Kidney epithelial cell (primary cell): ENCODE measurements at places on chromosomes 6 and 20.

GRCh38 chr6:20211037-20211940, 980 bp downstream of the MBOAT1 start:
- no peak for DNase-seq

DNA sequence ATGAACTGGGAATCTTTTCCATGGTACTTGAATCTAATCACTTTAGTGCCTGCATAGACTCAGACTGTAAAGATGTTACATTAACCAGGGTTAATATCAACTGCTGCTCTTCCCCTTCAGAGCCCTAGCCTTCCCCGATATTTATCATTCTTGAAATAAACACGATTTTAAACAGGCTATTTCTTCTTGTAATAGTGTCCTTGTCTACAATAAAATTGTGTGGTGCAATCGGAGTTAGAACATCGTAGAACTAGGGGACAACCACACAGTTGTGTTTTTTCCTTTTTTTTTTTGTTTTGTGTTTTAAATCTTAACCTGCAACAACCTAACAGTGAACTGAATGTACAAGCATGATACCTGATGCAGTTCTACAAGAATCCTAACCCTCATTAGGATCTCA, 4.5 kb downstream of the GJA1 start:
- no peak for DNase-seq

DNA sequence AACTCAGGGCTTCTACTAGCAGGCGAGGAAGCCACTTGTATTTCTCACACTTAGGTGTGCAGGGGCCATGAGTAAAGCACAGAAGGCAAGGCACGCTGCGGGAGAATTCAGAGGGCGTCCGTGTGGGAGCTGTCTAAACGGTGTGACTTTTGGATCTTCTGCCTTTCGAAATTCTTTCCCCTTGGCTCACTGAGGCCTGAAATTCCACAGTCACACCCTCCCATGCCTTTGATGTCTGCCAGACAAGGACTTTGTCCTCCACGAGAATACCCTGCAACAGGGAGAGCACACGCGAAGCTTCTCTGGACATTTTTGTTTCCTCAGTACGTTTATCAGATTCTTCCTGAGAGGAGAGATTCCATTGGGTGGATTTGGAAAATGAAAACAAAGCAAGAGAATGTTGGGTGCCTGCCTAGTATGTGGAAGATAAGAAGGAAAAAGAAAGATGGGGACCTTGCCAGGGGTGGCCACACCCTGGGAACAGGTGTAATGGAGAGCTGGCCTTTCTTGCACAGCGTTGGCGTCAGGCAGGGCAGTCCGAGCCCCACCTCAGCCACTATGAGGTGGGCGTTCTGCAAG, 235.7 kb downstream of the MYLK4 start:
- peak; percentile 5 for DNase-seq

- DNase-seq, result no peak
These were observed 27.0 kb downstream of the OSBPL2 start for GRCh38 chr20:62265365-62265764.

DNA sequence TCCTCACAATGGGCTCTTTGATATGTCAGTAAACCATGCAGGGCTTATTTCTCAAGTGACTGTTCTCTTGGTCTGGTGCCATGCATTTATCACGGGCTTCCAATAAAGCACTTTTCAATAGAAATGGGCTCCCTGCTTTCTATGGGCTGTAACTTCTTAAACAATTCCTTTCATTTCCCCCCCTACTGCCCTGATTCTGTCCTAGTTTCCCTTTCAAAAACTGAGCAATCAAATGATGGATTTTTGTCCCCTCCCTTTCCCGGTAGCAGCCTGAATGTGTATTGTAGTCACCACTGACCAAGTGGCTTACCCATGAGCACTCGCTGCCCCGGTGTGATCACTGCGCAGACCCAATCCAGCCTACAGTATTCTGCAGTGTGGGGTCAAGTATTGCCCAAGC, 13.9 kb downstream of the RPS10 start:
- no peak for DNase-seq

DNA sequence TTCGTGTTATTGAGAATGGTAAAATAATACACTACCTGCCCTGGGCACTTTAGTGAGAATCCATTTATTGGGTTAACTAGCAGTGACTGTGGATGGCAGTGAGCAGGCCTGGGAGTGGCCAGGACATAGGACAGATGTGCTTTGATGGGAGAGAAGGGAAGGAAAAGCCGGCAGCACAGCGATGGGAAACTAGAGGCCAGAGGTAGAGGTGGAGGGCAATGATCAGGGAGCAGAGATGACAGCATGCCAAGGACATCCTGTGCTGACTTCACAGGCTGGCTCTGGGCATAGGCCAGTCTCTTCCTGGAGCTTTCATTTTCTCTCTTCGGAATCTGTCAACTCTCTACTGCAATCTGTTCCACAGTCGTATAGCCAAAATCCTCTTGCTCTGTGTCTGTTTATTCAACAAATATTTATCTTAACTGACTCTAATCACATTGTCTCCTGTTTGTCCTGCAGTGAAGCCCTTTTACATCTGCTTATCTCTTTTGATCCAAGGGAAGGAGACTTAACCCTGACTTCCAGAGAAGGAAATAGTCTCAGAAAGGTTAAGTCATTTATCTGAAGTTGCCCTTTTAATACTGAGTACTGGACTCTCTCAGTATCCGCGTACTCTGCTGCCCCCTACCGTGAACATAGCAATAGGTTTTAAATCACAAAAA, 18.4 kb upstream of the MMP24 start:
- peak; percentile 56 for DNase-seq

GRCh38 chr6:48859562-48860123, 603.4 kb downstream of the MMUT start:
- DNase-seq, result no peak

GRCh38 chr20:37337208-37337991, 8.5 kb upstream of the SRC start:
- no peak for DNase-seq

GRCh38 chr6:138410048-138410735, 6.2 kb downstream of the HEBP2 start:
- DNase-seq, result no peak

DNA sequence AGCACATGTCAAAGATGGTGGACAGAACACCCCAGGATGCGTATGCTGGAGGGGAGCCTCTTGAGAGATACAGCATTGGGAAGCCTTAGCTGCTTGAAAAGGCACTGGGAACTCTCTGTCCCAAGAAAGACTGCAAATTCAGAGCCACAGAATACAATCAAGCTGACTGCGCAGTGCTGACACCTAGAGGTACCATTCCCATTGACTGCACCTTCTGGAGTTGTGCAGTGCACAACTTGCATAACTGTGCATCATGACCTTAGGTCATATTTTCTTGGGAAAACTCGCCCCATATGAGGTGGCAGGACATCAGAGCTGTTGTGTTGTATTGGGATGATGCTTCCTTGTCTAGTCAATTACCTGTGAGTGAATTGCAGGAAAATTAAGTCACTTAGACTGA, 646.5 kb upstream of the NOX3 start:
- no peak for DNase-seq

GRCh38 chr6:165091121-165091785, 218.2 kb downstream of the C6orf118 start:
- DNase-seq, result no peak

DNA sequence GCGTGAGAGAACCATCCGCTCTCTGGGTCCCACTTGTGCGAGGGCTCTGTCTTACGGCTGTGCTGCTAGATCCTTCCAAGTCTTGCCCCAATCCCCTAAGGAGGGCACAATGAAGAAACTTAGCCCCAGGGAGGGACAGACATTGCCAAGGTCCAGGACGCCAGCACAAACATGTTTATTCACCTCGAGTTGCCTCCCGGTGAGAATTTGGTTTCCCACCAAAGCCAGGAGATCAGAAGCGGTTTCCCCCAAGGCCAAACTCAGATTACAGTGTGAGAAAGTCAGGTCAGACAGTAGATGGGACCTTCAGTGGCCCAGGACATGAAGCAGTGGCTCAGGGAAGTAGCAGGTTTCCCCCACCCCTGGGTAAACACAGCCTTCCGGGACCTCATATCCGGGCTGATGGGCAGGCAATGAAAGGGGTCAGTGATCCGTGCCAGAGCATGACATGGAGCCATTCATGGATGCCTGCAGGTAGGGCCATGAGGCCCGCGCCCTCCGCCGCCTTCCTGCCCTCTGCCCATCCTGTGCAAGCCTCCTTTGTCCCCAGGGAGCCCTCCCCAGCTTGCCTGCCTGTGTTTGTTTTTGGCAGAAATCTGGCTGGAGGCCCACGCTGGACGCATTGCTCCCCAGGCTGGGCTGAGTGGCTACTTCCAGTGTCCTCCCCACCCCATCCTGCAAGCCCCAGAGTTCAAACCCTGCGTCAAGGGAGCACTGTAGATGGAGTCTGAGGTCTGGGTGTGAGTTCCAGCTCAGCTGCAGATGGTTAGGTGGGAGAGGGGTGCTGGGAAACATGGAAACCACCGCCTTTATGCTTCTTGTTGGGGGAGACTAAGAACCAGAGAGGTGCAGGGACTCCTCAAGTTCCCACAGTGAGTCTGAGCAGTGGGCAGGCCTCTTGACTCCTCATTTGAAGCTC, 2.0 kb downstream of the BPIFB2 start:
- DNase-seq, result no peak

DNA sequence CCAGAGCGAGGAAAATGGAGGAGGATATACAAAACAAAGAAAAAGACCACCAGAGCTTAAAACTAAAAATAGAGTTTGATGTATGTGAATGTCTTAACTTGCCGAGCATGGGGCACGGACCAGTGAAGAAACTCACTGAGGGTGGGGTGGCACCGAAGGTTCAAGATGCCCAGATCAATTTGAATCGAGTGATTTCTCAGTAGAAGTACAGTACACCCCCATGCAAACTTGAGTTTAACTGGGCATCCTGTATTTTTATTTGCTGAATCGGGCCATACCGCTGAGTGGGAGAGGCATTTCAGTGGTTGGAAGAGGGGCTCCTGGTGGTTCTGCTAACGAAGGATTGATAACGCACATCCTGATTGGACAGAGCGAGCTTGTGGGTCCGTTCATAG, 81.7 kb downstream of the ANKRD60 start:
- DNase-seq, result no peak

DNA sequence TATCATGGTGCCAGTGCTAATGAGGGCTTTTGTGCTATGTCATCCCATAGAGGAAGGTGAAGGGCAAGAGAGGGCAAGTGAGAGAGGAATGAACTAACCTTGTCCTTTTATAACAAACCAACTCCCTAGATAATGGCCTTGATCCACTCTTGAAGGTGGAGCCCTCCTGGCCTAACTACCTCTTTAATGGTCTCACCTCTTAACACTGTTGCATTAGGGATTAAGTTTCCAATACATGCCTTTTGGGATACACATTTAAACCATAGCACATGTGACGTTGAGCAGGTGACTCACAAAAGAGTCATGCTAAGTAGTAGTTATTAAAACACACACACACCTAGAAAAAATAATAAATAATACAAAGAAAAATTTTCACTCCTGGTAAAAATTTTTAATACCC, 36.9 kb downstream of the CCN2 start:
- no peak for DNase-seq

- no peak for DNase-seq
These were observed 2.8 kb upstream of the MC3R start for GRCh38 chr20:56245761-56246160.

DNA sequence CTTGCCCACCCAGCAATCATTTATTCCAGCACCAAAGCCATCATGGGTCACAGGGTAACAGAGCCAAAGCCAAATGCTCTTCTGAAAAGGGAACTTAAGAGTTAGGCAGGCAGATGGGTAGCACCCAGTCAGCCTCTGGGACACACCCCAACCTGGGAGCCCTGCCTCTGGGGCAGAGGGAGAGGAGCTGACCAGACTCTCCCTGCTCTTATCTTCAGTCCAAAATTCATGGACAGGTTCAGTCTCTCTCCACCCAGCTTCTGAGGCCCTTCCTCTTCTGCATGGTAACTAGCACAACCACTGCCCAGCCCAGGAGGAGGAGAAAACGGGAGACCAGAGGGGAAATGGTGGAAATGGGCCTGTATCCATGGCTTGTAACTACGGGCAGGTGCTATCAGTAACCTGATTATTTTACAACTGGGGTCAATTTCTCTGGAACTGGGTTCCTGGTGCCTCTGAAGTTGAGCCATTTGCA, 105.4 kb downstream of the NOL4L start:
- DNase-seq, result no peak

- DNase-seq, result no peak
These were observed 1.9 kb downstream of the KATNA1 start for GRCh38 chr6:149646599-149646998.

GRCh38 chr6:85460921-85461797, 11.3 kb downstream of the NT5E start:
- no peak for DNase-seq

DNA sequence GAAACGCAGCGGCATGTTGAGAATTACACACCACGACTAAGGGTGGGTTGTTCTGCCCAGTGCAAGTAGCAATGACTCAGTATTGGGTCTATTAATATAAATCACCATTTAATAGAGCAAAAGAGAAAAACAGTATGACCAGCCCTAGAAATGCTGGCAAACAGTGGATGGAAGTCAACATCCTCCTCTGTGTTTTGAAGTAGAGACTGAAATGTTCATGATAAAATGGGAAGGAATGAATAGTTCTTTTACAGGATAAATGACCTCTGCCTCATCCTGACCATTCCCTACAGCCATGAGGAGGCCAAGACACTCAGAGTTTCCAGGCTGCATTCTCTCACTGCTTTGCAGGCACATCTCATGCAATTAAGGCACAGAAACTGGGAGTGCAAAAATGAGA, 111.8 kb downstream of the PSMB1 start:
- no peak for DNase-seq

- no peak for DNase-seq
These were observed 203.4 kb upstream of the STXBP5 start for GRCh38 chr6:147000545-147001488.

DNA sequence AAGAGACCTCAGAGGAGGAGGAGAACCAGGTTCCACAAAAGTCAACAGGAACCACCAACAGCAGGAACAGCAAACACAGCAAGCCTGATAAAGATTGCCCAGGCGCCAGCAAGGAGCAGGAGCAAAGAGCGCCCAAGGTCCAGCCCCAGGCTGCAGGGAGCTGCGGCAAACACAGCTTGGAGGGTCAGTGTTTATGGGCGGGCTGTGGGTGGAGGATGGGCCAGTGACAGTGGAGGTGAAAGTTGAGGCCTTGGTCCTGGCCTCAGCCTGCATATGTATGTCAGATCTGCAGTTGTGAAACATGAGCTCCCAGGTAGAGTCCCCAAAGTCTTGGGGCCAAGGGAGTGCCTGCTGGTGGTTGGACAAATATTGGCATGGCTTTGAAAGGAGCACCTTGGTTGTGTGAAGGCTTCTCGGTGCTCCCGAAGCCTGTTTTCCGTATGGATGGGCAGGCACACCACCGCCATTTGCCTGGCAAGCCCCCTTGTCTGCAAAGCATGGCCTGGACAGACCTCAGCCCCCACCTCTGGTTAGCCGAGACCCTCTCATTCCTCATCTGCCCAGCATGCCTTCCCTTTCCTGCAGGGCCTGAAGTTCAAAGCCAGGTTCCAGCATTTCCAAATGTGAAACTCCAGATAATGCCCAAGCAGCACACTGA, 2.0 kb upstream of the CAPN11 start:
- DNase-seq, result no peak

- DNase-seq, result no peak
These were observed 46.9 kb downstream of the TMEM200A start for GRCh38 chr6:130412556-130413290.
